Smooth muscle cell of bladder (primary cell): ENCODE measurements at places on chromosomes 11 and 22. TPM values are rescaled to one million over a fixed set of nuclear protein-coding genes. Genes with fewer than 3 reads are reported as not detected.

Gene CUL5
- total RNA-seq = 34.1 and 35.4 TPM in 2 replicates

Gene H19
- 1.7 and 64.3 TPM in 2 replicates for total RNA-seq

Gene ABCC8
- total RNA-seq = not detected in 2 replicates

Gene HEPACAM
- total RNA-seq = not detected in 2 replicates

Gene CASP5
- total RNA-seq = 0.14 TPM in 1 of 2 replicates, not detected in the other

Gene DDX10
- total RNA-seq = 34.9 and 70.3 TPM in 2 replicates

Gene PGA5
- total RNA-seq = not detected in 2 replicates

Gene TSPAN18
- total RNA-seq = 0.28 TPM in 1 of 2 replicates, not detected in the other

Gene SOX6
- total RNA-seq = 0.18 and 1.00 TPM in 2 replicates

Gene MGAT3
- total RNA-seq = under 0.01 and 0.09 TPM in 2 replicates

Gene MMP10
- 1.2 and 6.1 TPM in 2 replicates for total RNA-seq

Gene ALG8
- 32.3 and 40.5 TPM in 2 replicates for total RNA-seq

Gene PGM2L1
- total RNA-seq = 3.0 and 3.5 TPM in 2 replicates

Gene PSMA1
- total RNA-seq = 129 and 154 TPM in 2 replicates

Gene SLC7A4
- 0.14 and 0.28 TPM in 2 replicates for total RNA-seq

Gene PARVG
- not detected in 2 replicates for total RNA-seq

Gene ART1
- not detected in 2 replicates for total RNA-seq

Gene NXPE2
- total RNA-seq = 0.14 and 1.1 TPM in 2 replicates

Gene SLC6A5
- under 0.01 TPM in 1 of 2 replicates, not detected in the other for total RNA-seq

Gene C11orf52
- 0.83 TPM in 1 of 2 replicates, not detected in the other for total RNA-seq

Gene HORMAD2
- under 0.01 TPM in 1 of 2 replicates, not detected in the other for total RNA-seq

Gene PARVB
- total RNA-seq = 13.8 and 25.7 TPM in 2 replicates

Gene MICALL1
- total RNA-seq = 11.5 and 13.8 TPM in 2 replicates

Gene SMC1B
- not detected in 2 replicates for total RNA-seq

Gene KRTAP5-8
- total RNA-seq = not detected in 2 replicates

Gene OMP
- total RNA-seq = 0.43 TPM in 1 of 2 replicates, not detected in the other

Gene ARHGAP1
- total RNA-seq = 21.9 and 33.9 TPM in 2 replicates

Gene ACRV1
- total RNA-seq = not detected in 2 replicates

Gene STK33
- total RNA-seq = 0.37 and 0.57 TPM in 2 replicates

Gene MUC6
- not detected in 2 replicates for total RNA-seq

Gene CBL
- 4.7 TPM in 2 replicates for total RNA-seq

Gene UBQLN3
- total RNA-seq = under 0.01 and 0.14 TPM in 2 replicates

Gene MS4A6A
- total RNA-seq = not detected in 2 replicates

Gene PGA3
- 0.57 TPM in 1 of 2 replicates, not detected in the other for total RNA-seq

Gene MTA2
- total RNA-seq = 110 and 118 TPM in 2 replicates

Gene SNX15
- total RNA-seq = 4.8 and 6.9 TPM in 2 replicates

Gene KDM4E
- total RNA-seq = not detected in 2 replicates

Gene KREMEN1
- 12.6 and 15.4 TPM in 2 replicates for total RNA-seq

Gene OR4D5
- under 0.01 TPM in 1 of 2 replicates, not detected in the other for total RNA-seq

Gene CABP4
- total RNA-seq = not detected in 2 replicates

Gene MEI1
- total RNA-seq = 0.46 and 1.1 TPM in 2 replicates

Gene POTEH
- total RNA-seq = not detected in 2 replicates

Gene CAT
- 69.9 and 84.2 TPM in 2 replicates for total RNA-seq

Gene UCP3
- 0.14 and 0.55 TPM in 2 replicates for total RNA-seq

Gene SUSD2
- 2.8 and 3.7 TPM in 2 replicates for total RNA-seq

Gene FOLR3
- total RNA-seq = 0.14 and 1.2 TPM in 2 replicates

Gene TRIM29
- 0.57 and 1.1 TPM in 2 replicates for total RNA-seq

Gene GANAB
- 249 and 288 TPM in 2 replicates for total RNA-seq

Gene XPNPEP3
- total RNA-seq = 5.4 and 7.0 TPM in 2 replicates

Gene LRRC4C
- 0.09 and 0.14 TPM in 2 replicates for total RNA-seq

Gene CAPRIN1
- 145 and 164 TPM in 2 replicates for total RNA-seq

Gene SH3BP1
- total RNA-seq = 4.7 and 5.7 TPM in 2 replicates

Gene LRFN4
- 6.5 and 10.7 TPM in 2 replicates for total RNA-seq

Gene VPS26B
- 32.4 and 42.0 TPM in 2 replicates for total RNA-seq

Gene VSIG2
- total RNA-seq = 0.18 and 0.28 TPM in 2 replicates

Gene OR2D2
- 0.14 and 0.18 TPM in 2 replicates for total RNA-seq
